ENCODE measurements at places on chromosomes 3 and 15.

DNA sequence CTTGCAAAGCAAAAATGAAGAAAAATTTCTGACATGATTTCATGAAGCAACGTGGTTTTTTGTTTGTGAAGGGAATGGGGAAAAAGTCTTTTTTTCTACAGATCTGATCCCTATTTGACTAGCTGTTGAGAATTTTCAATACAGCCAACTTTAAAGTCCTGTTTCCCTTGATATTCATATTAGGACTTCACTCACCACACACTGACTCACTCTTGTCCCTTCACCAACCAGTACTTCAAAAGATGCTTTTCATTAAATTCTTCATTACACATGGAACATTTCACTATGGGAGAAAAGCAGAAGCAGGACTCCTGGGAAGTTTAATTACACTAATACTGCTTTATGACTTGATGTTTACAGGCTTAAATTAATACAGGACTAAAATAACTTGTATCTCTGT is 16.6 kb downstream of the TRANK1 start:
- DNase-seq: no peak

DNA sequence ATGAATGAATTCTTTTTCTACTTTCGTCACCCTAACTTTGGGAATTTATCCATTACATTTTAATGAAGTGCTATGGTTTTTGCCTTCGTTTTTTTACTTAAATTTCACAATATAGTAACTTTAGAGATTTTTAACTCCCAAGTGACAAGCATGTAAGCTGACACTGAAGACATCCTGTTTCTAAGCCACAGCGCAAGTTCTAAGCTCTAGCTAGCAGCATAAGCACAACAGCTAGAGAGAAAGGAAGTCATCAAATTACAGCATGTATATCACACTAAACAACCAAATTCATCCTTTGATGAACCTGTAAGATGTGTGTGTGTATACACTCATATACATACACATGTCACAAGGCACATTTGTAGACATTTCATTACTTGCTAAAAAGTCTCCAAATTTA is 119.3 kb downstream of the P3H2 start:
- no peak for DNase-seq

DNA sequence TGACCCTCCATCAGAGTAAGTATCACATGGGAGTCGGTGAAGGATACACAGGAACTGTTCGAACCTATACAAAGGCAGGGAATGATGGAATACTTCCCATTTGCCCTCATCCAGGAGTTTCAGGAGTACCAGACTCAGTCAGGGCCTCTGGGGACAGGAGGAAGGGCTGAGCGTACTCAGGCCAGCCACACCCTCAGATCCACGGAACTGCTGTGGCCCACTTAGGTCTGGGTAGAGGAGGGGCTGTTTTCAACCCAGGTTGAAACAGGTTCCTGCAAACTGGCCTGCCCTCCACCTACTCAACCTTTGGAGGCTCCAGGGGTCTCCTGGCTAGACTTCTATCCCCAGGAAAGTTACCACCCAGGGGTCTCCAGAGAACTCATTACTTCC is 6.7 kb upstream of the IGDCC3 start:
- no peak for DNase-seq

- DNase-seq: no peak
Observed at GRCh38 chr15:62020576-62021160, 39.6 kb downstream of the VPS13C start.

DNA sequence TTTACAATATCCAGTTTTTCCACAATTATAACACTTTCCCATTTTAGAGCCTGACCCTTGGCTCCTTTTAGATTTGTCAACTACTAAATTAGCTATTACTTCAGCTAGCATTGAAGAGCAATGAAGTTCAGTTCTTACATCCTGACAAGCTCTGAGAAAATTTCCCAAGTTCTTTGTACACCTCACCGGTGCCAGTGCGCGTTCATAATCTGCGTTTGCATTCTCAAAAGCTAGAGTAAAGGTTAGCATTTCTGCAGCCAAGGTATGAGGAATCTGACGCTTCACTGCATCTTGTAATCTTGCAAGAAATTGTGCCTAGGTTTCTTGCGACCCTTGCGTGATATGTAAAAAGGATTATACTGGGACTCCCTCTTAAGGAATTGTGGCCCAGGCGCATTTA is 25.2 kb upstream of the XCR1 start:
- DNase-seq: no peak

- no peak for DNase-seq
Observed at GRCh38 chr3:155431856-155432570, 138.5 kb upstream of the STRIT1 start.

- DNase-seq: no peak
Observed at GRCh38 chr3:71713041-71713440, 12.2 kb downstream of the EIF4E3 start.

DNA sequence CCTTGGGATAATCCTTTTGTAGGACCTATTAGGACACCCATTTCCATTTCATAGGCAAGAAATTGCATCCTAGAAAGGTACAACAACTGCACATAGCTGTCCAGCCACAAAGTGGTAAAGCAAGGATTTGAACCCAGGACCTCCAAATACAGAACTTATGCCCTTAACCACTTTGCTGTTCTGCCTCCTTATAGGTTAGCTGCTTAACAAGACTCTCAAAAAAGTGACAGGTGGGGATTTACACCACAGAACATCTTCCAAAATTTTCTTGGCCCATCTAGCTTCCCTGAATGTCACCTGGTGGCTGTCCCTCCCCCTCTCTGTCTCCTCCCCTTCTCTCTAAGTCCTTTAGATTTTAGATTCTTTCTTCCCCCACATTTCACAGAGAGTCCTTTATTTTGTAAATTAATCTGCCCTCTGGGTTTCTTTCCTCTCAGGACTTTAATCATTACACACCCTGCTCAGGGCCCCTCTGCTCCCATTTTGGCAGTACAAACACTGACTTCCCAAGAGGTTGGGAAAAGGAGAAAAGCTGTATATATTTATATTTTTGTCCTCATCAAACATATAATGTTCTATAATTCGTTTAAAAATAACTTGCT is 120.6 kb downstream of the CPNE4 start:
- DNase-seq: no peak

- no peak for DNase-seq
Observed at GRCh38 chr3:102170545-102170944, 264.3 kb upstream of the ZPLD1 start.

- DNase-seq: no peak
Observed at GRCh38 chr15:69444686-69445085, 7.9 kb upstream of the RPLP1 start.

GRCh38 chr3:172717493-172718088 is 6.7 kb upstream of the NCEH1 start:
- peak; percentile 39 for DNase-seq

- DNase-seq: no peak
Observed at GRCh38 chr3:158572766-158573060, 1.7 kb downstream of the MLF1 start.

GRCh38 chr3:104437891-104438290 is 928.8 kb upstream of the ALCAM start:
- no peak for DNase-seq

DNA sequence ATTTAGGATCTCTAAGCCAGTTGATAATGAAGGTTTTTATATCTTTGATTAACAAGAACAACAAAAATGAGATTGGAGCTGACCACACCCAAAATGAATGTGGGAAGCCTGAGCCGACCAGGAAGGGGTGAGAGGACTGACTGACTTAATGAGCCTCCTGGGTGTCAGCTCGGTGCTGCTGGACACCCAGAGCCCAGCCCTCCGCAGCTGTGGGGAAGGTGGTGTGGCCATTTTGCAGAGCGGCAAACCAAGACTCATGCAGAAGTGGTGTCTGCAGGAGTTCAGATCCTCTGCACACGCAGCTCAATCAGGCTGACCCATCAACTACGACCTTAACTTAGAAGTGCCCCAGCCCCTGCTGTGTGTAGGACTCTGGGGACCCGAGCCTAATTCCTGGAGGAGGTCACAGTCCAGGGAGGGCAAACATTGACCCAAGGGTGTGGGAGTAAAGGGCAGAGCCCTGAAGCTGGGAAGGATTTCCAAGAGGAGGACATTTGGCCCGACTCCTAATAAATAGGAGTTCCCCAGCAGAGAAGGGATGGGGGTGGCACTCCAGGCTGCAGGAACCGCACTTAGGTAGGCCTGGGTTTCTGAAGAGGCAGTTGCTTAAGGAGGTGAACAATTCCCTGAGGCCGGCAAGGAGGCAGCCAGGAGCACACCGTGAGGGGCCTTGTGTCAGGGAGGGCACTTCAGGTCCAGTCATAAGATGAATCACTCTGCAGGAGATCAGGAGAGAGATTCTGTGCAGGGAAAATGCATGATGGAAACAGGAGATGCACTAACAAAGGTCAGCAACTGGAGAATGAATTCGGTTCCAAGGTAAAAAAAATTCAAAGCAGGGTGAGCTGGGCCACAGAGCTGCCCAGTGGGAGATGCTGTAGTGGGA is 197.1 kb upstream of the TPM1 start:
- DNase-seq: no peak

- DNase-seq: no peak
Observed at GRCh38 chr3:43709022-43709421, 18.3 kb downstream of the ABHD5 start.

GRCh38 chr3:185717121-185717520 is 107.7 kb downstream of the IGF2BP2 start:
- DNase-seq: no peak

DNA sequence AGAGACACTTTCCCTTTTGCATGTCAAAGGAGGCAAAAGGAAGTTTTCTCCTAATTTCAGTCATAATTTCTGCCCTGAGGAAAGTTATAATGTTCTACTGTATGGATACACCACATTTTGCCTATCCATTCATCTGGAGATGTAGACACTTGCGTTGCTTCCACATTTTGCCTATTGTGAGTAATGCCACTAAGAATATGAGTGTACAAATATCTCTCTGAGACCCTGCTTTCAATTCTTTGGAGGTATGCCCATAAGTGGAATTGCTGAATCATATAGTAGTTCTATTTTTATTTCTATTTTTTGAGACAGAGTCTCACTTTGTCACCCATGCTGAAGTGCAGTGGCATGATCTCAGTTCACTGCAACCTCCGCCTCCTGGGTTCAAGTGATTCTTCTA is 3.6 kb upstream of the CD276 start:
- no peak for DNase-seq

- DNase-seq: no peak
Observed at GRCh38 chr15:83848315-83849050, 194.6 kb downstream of the ADAMTSL3 start.

GRCh38 chr15:52093167-52093538 is 19.4 kb downstream of the BCL2L10 start:
- no peak for DNase-seq

DNA sequence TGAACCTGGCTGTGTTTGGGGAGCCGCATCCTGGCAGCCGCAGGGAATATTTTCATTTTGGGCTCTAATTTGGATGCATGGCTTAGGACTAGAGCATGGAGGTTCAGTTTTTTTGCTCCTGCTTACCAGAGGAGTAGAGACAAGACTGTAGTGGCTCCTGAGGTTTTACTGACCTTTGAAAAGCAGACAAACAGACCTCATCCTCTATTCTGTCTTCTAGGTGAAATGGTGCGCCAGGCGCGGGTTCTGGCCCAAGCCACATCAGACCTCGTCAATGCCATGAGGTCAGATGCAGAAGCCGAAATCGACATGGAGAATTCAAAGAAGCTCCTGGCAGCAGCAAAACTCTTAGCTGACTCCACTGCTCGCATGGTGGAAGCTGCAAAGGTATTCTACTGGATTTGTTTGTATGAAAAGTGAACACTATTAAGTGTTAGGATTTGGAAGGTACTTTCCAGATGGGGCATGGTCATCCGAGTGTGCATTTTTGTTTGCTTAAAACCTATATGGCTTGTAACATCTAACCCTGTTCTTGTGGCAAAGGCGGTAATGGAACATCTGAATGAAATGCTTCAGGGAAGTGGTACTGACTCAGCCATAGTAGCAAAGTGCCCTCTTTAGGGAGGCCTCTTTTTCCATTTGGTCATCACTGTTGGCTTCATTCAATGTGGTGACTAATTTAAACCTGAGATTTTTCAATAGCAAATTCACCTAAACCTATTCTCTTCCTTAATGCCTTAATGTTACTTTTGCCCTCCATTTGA is 330.7 kb upstream of the TPM1 start:
- DNase-seq: no peak

GRCh38 chr3:32278714-32279113 is 40.2 kb downstream of the CMTM8 start:
- no peak for DNase-seq

- DNase-seq: no peak
Observed at GRCh38 chr15:82980981-82981380, 5.0 kb upstream of the RAMAC start.

Data from natural killer cell (primary cell).